CD14-positive monocyte (primary cell): ENCODE measurements at places on chromosomes 2 and 18.

DNA sequence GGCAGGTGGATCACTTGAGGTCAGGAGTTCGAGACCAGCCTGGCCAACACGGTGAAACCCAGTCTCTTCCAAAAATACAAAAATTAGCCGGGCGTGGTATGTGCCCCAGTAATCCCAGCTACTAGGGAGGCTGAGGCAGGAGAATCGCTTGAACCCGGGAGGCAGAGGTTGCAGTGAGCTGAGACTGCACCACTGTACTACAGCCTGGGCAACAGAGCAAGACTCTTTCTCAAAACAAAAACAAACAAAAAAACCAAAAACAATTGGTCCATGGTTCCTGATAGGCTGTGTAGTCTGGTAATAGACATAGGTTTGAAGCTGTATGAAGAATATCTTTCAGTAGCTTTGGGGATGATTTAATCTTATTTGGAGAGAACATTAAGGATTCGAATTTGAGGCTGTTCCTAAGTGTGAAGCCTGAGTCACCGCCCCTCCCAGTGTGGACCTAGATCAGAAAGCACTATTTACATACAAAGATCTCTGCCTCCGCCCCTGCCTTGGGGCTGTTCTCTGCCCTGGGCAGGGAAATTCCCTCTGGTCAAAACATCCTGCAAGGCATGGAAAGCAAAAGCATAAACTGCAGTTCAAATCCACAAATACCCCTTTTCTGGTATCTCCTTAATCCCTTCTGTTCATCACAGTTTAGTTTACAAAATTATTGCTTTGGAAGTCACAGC, 52.8 kb upstream of the PMAIP1 start:
- H3K4me1 ChIP-seq = no peaks in the 10 kb centered on the region
- no peaks in the 10 kb centered on the region for H3K36me3 ChIP-seq
- H3K4me3 ChIP-seq = no peak overlapping the region

DNA sequence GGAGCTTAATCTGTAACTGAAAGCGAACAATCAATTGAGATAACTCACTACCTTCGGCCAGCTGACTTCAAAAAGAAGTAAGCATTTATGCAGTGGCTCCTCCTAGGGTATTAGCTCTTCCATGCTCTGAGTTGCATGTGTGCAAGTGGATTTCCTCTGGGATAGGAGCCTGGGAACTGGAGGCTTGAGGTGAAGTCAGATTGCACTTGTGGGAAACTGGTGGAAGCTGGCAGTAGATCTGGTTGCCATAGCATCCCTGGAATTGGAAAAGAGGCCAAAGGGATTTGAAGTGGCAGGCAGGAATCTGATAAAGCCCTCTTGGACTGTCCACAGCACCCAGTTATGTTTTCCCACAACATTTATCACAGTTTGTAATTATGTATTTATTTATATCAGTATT, 50.6 kb upstream of the FMNL2 start:
- H3K27ac ChIP-seq = no peak overlapping the region
- H3K36me3 ChIP-seq = no peaks in the 10 kb centered on the region
- DNase-seq = no peak
- H3K4me1 ChIP-seq = no peaks in the 10 kb centered on the region

- peaks cover 5% of the 10 kb centered on the region for H3K27me3 ChIP-seq
- DNase-seq = peak; percentile 18
- no peak overlapping the region for H3K27ac ChIP-seq
- no peaks in the 10 kb centered on the region for H3K36me3 ChIP-seq
- peaks cover 31% of the 10 kb centered on the region for H3K4me1 ChIP-seq
- H3K4me3 ChIP-seq = peak overlapping the region; percentile 64
These were observed 11.6 kb downstream of the TRIB2 start for GRCh38 chr2:12728221-12728777.

DNA sequence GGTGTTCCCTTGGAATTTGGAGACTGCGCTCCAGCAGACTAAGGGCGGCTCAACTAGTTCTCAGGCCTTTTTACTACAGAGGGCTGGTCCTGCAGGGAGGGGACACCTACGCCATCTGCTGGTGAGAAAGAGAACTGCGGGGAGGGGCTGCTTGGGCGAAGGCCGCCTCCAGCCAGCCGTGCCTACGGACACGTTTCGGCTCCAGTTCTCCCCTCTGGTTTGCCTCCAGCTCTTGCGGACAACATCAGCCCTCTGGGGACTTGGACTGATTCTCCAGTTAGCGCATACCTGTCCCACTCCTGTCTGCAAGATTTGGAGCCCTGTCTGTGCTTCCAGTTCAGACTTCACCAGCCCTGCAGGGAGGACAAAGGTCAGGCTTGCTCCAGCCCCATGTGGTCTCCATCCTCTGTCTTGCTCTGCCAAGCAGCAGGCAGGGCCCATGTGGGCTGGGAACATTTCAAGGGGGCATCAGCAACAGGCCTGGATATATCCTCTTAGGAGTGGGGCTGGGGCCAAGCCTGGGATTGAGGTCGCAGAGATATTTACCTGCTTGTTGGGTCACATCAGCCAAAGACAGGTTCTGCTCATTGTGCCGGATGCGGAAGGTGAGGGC, 10.3 kb downstream of the PTPRN start:
- peaks cover 31% of the 10 kb centered on the region for H3K27me3 ChIP-seq
- peak; percentile 76 for DNase-seq
- peaks cover 10% of the 10 kb centered on the region for H3K4me1 ChIP-seq
- H3K27ac ChIP-seq = no peak overlapping the region
- H3K36me3 ChIP-seq = no peaks in the 10 kb centered on the region

DNA sequence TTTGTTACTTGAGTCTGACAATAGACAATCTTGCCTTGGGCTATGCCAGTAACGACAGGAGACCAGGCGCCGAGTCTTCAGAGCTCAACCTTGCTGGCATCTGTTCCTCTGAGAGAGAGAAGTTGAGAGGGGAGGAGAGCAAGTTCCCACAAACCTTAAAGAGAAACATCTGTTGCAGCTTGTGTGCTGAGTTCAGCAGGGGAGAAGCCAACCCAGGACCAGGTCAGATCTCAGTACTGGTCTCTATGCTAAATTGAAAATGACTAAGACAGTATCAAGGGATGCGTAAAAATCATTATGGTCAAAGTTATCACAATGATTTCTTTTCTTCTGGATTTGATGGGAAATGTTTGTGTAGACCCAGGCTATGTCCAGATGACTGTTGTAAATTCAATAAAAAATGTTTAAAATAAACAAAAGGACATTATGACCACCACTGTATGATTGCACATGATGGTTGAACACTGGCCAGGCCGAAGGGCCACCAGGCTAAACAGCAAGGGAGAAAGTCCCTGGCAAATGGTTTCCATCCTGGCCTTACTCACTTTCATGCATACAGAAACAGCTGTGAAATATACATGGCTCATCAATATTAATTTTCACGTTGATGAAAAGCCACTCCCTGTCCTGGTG, 100.3 kb upstream of the PMAIP1 start:
- H3K27ac ChIP-seq = no peak overlapping the region
- no peaks in the 10 kb centered on the region for H3K36me3 ChIP-seq
- H3K27me3 ChIP-seq = no peaks in the 10 kb centered on the region
- no peaks in the 10 kb centered on the region for H3K4me1 ChIP-seq
- no peak for DNase-seq

GRCh38 chr2:227932403-227932802, 61.0 kb downstream of the DAW1 start:
- no peaks in the 10 kb centered on the region for H3K27me3 ChIP-seq
- H3K36me3 ChIP-seq = no peaks in the 10 kb centered on the region
- H3K27ac ChIP-seq = no peak overlapping the region
- H3K4me3 ChIP-seq = no peak overlapping the region
- no peak for DNase-seq
- H3K4me1 ChIP-seq = no peaks in the 10 kb centered on the region

GRCh38 chr2:216142540-216142939, 33.4 kb downstream of the XRCC5 start:
- peak overlapping the region; percentile 4 for H3K27ac ChIP-seq
- no peaks in the 10 kb centered on the region for H3K4me1 ChIP-seq
- H3K4me3 ChIP-seq = no peak overlapping the region
- no peaks in the 10 kb centered on the region for H3K27me3 ChIP-seq

DNA sequence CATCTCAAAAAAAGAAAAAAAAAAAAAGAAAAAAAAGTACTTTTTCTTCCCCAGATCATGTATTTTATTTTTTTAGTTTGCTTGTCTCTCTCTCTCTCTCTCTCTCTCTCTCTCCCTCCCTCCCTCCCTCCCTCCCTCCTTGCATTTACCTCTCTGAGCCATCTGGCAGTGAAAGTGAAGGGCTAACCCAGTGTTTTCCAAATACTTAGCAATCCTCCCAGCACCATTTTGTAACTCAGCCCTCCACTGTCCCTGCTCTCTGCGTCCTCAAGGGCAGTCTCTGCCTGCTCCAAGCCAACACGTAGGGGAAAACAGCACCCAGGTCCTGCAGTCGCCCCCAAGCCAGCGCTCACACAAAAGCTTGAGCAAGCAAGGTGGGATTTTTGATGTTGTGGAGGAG, 19.6 kb upstream of the TEX44 start:
- H3K27me3 ChIP-seq = no peaks in the 10 kb centered on the region
- H3K36me3 ChIP-seq = no peaks in the 10 kb centered on the region
- no peaks in the 10 kb centered on the region for H3K4me1 ChIP-seq

GRCh38 chr2:232789082-232789481, 12.7 kb upstream of the KCNJ13 start:
- no peaks in the 10 kb centered on the region for H3K4me1 ChIP-seq
- H3K36me3 ChIP-seq = peaks cover 96% of the 10 kb centered on the region
- no peak overlapping the region for H3K27ac ChIP-seq
- H3K27me3 ChIP-seq = no peaks in the 10 kb centered on the region
- H3K4me3 ChIP-seq = no peak overlapping the region

DNA sequence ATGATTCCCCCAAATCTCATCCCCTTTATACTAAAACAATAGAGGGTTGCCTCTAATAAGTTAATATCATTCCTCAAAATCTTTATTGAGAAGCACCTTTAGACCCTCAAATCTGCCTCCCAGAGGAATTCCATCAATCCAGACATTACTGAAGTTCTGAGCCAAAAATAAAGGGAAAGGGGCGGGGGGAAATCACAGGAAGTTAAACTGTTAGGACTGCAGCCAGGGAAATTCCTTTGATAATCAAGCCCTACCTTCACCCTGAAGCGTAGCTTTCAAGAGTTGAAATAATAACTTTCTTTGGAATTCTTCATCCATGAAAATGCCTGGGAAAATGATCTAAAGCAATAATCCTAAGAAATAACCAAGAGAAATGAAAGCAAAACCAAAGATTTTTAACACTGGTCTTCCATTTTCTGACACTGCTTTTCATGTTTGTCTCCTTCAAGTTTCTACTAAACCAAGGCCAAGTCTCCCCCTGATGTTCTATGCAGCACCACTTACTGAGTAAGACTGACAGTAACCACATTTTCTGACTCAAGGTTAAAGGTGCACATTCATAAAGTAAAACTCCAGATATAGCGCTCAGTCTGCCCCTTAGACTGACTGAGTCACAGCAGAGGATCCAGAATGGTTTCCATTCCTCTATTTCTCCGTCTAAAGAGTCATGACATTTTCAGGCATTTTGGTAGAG, 78.2 kb downstream of the TCF4 start:
- DNase-seq = peak; percentile 51
- peak overlapping the region; percentile 61 for H3K4me3 ChIP-seq
- no peak overlapping the region for H3K27ac ChIP-seq
- H3K4me1 ChIP-seq = peaks cover 32% of the 10 kb centered on the region
- no peaks in the 10 kb centered on the region for H3K27me3 ChIP-seq
- no peaks in the 10 kb centered on the region for H3K36me3 ChIP-seq

- H3K27ac ChIP-seq = no peak overlapping the region
- DNase-seq = no peak
- H3K36me3 ChIP-seq = no peaks in the 10 kb centered on the region
- no peaks in the 10 kb centered on the region for H3K27me3 ChIP-seq
These were observed 249.3 kb downstream of the NDUFA10 start for GRCh38 chr2:239775623-239776435.

DNA sequence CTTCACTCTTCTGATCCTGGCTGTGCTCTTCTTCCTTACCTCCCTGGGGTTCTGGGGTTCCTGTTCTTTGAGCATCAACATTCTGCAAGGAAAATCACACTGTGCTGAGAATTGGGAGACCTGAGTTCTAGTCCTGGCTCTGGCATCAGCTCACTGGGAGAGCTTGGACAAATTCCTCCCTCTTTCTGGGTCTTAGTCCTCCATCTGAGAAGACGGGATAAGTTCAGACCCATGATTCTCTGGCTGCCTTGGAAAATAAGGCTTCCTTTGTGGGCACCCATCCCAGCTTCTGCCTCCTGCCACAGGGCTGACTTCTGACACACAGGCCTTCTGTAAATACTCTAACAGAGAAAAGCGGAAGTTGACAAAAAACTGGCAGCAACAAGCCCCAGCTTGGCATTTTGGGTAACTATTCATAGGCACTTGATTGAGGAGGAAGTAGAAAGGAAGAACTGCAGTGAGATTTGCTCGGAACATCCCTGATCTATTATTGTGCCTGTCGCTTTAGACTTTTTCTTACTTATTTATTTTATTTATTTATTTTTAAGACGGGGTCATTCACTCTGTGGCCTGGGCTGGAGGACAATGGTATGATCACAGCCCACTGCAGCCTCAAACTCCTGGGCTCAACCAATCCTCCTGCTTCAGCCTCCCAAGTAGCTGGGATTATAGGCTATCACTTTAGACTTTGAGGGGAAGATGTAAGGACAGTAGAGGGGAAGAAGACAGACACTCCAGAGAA, 7.9 kb downstream of the PCBP1 start:
- H3K27ac ChIP-seq = peak overlapping the region; percentile 98
- DNase-seq = peak; percentile 99
- no peaks in the 10 kb centered on the region for H3K36me3 ChIP-seq
- H3K27me3 ChIP-seq = no peaks in the 10 kb centered on the region
- H3K4me1 ChIP-seq = peaks cover 46% of the 10 kb centered on the region
- peak overlapping the region; percentile 32 for H3K4me3 ChIP-seq

DNA sequence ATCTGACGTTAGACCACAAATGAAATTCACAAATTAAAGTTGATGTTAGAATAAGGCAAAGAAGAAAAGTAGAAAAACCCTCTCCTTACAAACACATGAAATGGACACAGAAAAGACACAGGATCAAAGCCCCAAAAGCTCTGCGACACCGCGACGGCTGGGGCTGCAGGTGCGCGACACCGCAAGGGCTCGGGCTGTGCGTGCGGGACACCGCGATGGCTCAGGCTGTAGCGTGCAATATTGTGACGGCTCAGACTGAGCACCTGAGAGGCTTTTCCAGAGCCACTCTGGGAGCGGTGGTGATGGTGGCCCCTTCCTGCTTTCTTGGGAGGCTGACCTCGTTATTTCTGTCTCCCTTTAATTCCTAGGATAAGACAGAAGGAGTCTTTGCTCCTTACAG, 256.9 kb downstream of the TWIST2 start:
- no peak overlapping the region for H3K27ac ChIP-seq
- DNase-seq = no peak
- H3K36me3 ChIP-seq = peaks cover 99% of the 10 kb centered on the region
- H3K4me3 ChIP-seq = no peak overlapping the region

- peaks cover 3% of the 10 kb centered on the region for H3K4me1 ChIP-seq
- DNase-seq = no peak
- no peak overlapping the region for H3K27ac ChIP-seq
These were observed 10.0 kb downstream of the IL1R2 start for GRCh38 chr2:102001767-102002142.

DNA sequence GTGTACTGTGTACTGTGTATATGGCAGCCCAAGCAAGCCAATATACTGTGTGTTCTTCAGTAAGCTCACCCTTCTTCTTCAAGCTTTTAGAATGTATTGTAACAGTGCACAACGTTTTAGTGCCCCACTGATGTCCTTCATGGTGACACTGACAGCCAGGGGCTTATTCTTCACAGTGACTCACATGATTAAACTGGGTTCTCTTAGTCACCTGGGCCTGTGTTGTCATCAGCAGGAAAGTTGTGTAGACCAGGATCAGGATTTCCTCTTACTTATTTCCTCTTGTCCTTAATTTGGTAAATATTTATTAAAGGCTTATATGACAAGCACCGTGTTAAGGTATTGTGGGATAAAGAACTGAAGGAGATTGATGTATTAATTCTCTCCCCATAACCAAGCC, 67.9 kb upstream of the THOC1 start:
- DNase-seq = peak; percentile 53
- H3K27me3 ChIP-seq = no peaks in the 10 kb centered on the region
- no peak overlapping the region for H3K4me3 ChIP-seq
- H3K36me3 ChIP-seq = no peaks in the 10 kb centered on the region
